ENCODE measurements at places on chromosomes 16 and 17.

DNA sequence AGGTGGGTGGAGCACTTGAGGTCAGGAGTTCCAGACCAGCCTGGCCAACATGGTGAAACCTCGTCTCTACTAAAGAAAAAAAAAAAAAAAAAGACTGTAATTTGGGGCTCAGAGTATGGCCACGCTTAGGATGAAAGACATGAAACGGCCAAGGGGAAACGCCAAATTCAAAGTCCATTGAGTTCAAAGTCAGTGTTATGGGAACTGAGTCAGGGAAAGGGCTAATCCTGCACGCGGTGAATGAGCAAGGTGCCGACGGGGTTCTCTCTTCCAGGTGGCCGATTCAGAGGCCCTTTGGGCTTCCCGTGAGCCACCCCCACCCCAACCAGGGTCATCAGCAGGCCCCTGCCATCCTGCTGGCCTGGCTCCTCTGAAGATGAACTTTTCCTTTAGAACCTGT lies 7.5 kb upstream of the OSGIN1 start:
- DNase-seq: no peak

GRCh38 chr16:8751481-8752311 lies 45.7 kb downstream of the TMEM186 start:
- DNase-seq: no peak

DNA sequence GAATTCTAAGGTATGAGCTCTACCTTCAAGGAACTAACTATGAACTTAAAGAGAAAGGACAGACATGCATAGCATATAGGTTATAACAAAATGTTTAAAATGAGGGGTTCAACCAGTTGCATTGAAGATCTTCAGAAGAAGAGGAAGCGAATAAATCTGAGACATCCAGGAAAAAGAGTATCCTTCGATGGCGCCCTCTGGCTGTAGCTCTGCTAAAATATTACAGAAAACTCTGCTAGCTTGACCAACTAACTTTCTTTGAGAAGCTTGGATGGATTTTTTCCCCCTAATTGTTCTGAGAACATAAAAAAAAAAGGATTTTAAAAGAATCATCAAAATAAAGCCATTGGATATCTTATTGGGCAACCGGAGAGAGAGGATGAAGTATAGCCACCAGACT lies 659.9 kb upstream of the SOX9 start:
- DNase-seq: no peak

DNA sequence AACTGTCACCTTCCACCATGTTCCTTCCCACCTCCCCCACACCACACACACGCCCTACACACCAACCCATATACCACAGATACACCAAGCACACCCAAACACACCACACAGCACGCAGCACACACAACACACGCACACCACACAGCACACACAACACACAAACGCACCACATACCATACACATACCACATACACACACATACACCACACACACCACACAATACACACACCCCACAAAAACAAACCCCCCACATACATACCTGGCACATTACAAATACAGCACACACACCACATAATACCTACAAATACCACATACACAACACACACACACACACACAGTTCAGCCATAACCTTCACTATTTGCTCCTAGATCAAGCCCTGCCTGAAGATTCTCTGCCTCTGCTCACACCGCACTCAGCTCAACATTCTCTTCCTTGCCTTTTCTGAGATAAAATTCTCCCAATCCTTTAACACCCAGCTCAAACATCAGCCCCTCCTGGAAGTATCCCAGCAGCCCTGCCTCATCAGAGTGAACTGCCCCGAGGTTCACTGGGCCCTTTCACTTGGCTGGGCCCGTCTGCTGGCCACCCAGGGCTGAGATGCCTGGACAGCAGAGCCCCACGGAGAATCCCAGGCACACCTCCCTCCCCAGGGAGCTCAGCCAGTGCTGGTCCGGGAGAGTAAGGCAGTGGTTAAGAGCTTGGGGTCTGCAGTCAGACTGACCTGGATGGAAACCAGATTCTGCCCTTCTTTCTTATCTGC lies 31.9 kb upstream of the CPNE2 start:
- no peak for DNase-seq

- DNase-seq: no peak
Measured at GRCh38 chr17:27478901-27479538, 22.8 kb downstream of the KSR1 start.

- no peak for DNase-seq
Measured at GRCh38 chr17:53142890-53143289, 679.8 kb upstream of the KIF2B start.

- no peak for DNase-seq
Measured at GRCh38 chr17:37273409-37274051, 102.3 kb upstream of the C17orf78 start.

DNA sequence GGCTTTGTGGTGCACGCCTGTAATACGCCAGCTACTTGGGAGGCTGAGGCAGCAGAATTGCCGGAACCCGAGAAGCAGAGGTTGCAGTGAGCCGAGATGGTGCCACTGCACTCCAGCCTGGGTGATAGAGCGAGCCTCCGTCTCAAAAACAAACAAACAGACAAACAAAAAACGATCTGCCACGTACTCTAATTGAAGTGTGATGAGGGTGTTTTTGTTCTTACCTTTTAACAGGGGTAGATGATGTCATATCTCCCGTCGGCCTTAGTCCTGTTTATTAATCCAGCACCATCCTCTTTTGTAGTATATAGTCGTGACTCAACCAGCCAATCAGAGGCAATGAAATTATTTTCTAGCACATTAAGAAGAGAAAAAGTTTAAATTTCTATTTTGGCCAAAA lies 58.5 kb downstream of the IQCK start:
- DNase-seq: no peak

GRCh38 chr16:282491-282890 lies 473 bp upstream of the PDIA2 start:
- no peak for DNase-seq
